ENCODE measurements at places on chromosomes 6 and 20.

DNA sequence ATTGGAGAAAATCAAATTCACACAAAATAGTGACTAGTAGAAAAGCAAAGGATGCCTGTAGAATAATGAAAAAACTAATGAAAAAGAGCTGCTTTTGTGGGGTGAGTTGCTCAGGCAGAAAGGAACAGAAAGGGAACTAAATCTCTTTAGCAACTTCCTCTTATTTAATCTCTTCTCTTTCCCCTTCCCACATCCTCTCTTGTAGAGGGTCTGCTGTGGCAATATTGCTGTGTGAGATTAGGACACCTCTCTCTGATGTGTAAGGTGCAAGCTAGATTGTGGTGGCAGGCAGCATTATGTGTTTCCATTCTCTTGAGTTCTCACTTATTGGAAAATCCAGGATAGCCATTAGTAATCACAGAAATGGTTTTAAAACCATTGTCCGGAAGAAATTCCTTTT is 49.7 kb downstream of the SYNE1 start:
- no peak for DNase-seq

DNA sequence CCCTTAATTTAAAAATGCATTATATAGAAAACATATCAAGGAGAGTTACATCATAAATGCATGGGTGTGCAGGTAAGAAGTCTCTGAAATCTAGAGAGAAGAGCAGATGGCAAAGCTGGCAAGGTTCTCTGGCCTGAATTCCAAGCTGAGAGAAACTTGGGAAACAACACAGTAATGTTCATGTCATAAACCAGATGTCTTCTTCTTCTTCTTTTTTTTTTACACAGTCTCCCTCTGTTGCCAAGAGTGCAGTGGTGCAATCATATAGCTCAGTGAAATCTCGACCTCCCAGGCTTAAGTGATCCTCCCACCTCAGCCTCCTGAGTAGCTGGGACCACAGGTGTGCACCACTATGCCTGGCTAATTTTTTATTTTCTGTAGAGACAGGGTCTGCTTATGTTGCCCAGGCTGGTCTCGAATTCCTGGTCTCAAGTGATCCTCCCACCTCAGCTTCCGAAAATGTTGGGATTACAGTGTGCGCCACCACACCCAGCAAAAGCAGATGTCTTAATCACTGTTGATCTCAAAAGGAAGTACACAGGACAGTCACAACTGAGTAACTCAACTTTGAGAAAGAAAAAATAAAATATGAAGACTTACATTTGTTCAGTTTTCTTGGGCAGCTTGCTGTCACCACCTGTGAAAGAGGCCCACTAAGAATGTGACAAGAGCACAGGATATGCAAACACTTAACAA is 77.3 kb downstream of the DNAAF9 start:
- no peak for DNase-seq

DNA sequence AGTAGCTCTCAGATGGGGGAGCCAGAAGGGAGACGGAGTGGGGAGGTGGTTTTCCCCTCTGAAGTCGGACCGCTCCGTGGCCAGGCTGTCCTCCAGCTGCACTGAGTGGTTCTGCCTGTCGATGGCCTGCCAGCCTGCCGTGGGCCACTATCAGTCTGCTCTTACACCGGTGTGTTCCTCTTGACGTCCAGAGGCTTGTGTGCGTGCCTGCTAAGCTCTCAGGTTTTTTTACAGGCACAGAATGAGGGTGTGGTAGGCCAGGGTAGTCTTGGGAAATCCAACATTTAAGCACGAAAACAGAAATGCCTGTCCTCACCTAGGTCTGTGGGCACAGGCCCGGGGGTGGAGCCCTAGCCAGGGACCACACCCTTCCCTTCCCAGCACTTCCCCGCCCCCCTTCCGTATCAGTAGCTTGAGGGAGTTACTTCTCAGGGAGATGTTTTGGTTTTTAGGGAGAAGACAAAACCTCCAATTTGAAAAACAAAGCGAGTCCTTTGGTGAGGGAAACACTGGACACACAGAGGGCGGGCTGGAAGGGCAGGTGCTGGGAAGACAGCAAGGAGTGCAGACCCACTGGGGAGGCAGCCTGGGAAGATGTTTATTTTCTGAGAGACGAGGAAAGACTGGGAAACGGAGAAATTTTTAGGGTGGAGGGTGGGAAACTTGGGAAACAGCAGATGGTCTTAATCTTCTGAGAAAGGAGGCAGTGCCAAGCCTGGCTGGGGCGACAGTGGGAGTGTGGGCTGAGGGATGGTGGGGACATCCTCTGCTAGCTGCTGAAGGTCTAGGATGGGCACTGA is 106.5 kb downstream of the LY86 start:
- DNase-seq = no peak

- DNase-seq = no peak
Measured at GRCh38 chr20:46701057-46701456, 8.4 kb upstream of the SLC2A10 start.

- DNase-seq = no peak
Measured at GRCh38 chr6:87869064-87869905, 167.3 kb upstream of the AKIRIN2 start.

DNA sequence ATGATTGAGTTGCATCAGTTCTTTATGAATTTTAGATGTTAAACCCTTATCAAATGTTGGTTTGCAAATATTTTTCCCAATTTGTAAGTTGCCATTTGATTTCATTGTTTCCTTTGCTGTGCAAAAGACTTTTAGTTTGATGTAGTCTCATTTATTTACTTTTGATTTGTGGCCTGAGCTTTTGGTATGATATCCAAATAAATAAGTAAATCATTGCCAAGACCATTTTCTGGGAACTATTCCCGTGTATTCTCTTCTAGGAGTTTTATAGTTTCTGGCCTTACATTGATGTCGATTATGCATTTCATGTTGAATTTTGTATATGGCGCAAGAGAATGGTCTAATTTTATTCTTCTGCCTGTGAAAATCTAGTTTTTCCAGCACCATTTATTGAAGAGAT is 13.4 kb downstream of the AIG1 start:
- DNase-seq = no peak

- no peak for DNase-seq
Measured at GRCh38 chr6:143528164-143528811, 16.8 kb upstream of the FUCA2 start.

DNA sequence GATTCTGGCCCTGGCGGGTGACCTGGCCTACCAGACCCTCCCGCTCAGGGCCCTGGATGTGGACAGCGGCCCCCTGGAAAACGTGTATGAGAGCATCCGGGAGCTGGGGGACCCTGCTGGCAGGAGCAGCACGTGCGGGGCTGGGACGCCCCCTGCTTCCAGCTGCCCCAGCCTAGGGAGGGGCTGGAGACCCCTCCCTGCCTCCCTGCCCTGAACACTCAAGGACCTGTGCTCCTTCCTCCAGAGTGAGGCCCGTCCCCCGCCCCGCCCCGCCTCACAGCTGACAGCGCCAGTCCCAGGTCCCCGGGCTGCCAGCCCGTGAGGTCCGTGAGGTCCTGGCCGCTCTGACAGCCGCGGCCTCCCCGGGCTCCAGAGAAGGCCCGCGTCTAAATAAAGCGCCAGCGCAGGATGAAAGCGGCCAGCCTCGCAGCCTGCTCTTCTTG is 868 bp upstream of the SLC2A4RG start:
- no peak for DNase-seq

DNA sequence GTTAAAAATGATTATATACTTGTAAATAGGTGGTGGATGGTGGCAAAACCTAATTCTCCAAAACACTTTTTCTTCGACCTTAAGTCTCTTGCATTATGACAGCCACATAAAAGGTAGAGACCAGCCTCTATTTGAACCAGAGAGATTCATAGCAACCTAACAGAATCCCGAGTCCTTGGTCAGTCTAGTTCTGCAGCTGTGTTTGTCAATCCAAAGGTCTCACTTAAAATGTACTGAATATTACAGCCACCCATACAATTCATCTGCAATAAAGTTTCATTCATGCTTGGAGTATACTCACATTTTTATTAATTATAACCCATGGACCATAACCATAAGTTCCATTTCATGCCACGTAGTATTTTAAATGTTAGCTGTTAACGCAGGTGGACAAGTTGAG is 87.2 kb downstream of the EPM2A start:
- no peak for DNase-seq

DNA sequence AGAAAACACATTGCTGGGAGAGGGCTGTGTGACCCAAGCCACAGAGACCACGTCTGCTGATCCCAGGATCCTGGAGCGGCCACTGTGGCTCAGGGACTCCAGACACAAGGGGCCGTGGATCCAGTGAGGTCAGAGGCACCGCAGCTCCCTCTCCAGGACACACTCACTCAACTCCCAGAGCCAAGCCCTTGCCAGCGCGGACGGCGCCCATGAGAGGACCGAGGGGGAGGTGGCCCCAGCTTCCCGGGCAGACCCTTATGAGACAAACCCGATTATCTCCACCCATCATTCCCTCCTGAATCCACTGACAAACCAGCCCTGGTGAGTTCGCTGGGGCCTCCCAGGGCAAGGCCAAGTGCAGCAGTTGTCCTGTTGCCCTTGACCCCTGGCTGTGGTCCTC is 201.2 kb downstream of the TAF4 start:
- DNase-seq = no peak

- DNase-seq = no peak
Measured at GRCh38 chr6:110703010-110703905, 112.0 kb downstream of the CDK19 start.

- no peak for DNase-seq
Measured at GRCh38 chr20:37395410-37395797, 49.5 kb downstream of the SRC start.

DNA sequence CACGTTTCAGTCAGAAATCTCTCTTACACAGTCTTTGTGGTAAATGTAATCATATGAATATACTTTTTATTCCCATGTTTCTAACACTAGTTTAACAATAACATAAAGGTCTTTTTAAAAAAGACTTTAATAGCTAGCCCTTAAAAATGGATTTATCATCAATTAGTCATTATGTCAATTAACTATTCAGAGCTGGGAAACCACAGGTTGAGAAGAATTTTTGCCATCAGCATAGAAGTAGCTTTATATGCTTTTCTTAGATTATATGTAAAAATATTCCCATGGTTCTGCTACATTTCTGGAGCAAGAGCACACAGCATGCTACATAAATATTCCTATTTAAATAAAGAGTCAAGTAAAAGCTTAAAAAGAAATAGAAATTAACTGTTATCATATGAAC is 35.5 kb downstream of the ASCC3 start:
- DNase-seq = no peak

- DNase-seq = no peak
Measured at GRCh38 chr6:46118836-46119235, 11.0 kb upstream of the ENPP4 start.

DNA sequence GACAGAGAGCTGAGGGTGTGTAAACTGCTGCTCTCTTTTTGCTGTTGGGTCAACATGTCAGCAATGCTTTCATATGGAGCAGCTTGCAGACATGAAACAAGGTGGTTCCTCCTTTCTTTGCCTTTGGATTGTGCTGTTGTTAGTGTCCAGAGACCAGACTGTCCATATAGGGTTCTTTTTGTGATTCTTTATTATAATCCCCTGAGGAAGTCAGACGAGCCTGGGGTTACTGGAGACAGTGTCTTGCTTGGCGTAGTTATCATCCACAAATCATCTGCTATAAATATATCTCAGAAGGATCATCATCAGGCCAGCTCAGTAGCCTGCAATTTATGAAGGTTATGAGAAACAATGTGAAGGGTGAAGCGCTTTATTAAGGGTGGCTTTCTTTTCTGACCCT is 2.3 kb upstream of the ADGRB3 start:
- no peak for DNase-seq

DNA sequence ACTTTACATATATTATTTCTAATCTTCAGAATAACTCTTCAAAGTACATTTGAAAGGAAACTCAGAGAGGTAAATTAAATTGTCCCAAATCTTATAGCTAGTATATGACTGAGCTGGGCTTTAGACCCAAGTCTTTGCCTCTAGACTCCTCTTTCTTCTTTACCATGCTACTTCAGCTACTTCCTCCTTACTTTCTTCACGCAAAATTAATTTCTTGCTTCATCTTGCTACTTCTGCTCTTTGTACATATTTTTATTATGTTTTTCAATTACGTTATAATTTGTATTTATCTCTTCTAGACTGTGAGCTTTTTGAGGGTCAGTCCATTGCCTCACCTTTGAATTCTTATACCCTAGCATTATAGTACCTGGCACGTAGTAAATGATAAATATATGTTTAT is 5.3 kb downstream of the TMEM170B start:
- no peak for DNase-seq

- no peak for DNase-seq
Measured at GRCh38 chr20:48776306-48776705, 51.5 kb downstream of the PREX1 start.

GRCh38 chr20:17298171-17298570 is 71.3 kb downstream of the PCSK2 start:
- no peak for DNase-seq

- no peak for DNase-seq
Measured at GRCh38 chr6:85594197-85594930, 706 bp upstream of the SNX14 start.

DNA sequence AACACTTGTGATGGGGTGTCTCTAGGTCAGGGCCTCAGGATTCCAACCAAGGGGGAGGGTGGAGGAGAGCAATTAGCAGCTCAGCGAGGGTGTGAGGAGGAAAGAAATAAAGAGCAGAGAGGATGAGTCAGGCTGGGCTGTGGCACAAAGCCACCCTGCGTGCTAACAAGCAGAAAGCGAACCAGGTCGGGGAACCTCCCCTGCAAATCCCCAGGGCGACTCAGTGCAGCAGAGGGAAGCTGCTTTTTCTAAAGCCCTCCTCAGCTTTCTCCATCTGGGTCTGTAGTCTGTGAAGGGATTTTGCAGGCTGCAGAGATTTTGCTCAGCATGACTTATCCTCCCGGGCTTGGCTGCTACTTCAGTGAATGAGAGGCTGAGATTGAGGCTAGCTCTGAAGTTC is 6.6 kb upstream of the SPO11 start:
- DNase-seq = no peak

GRCh38 chr20:47749339-47749738 is 35.9 kb downstream of the SULF2 start:
- DNase-seq = no peak

- DNase-seq = no peak
Measured at GRCh38 chr6:127115084-127115655, 3.3 kb upstream of the RSPO3 start.

GRCh38 chr6:132168961-132169360 is 217.8 kb upstream of the CCN2 start:
- DNase-seq = no peak

GRCh38 chr6:85669735-85670194 is 27.1 kb upstream of the SYNCRIP start:
- DNase-seq = no peak

DNA sequence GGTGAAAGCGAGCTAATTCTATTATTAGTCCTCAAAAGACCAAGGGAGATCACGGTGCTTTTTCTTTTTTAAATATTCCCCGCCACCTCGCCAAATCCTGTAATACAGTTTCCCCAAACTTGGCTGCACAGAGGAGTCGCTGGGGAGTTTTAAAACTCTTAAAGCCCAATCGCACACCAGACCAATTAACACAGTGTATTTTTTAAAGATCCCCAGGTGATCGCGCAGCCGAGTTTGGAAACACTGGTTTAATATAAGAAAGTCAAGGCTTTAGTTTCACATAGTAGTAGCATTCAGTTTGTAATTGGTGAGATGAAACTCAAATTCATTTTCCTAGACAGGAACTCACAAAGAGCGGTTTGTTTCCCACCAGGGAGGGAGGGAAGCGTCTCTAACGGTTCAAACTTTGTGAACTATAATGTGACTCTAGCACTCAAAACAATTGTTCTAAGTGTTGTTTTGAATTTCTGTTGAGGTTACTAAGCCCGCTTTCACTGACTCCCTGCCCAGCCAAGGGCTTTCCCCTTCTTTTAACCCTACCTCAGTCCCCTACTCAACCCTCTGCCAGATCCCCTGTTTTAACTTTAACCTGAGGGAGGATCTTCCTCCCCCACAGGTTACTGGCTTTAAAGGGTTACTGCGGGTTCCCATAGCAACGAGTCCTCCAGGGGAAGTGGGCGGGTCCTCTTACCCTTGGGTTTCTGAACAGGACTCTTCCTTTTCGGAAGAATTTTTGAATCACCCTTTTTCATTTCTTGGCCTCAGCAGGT is 25.7 kb upstream of the BTBD3 start:
- DNase-seq = peak; percentile 17
